Cortex of kidney (tissue), 1 donor: ENCODE measurements at places on chromosomes 6 and 20.

DNA sequence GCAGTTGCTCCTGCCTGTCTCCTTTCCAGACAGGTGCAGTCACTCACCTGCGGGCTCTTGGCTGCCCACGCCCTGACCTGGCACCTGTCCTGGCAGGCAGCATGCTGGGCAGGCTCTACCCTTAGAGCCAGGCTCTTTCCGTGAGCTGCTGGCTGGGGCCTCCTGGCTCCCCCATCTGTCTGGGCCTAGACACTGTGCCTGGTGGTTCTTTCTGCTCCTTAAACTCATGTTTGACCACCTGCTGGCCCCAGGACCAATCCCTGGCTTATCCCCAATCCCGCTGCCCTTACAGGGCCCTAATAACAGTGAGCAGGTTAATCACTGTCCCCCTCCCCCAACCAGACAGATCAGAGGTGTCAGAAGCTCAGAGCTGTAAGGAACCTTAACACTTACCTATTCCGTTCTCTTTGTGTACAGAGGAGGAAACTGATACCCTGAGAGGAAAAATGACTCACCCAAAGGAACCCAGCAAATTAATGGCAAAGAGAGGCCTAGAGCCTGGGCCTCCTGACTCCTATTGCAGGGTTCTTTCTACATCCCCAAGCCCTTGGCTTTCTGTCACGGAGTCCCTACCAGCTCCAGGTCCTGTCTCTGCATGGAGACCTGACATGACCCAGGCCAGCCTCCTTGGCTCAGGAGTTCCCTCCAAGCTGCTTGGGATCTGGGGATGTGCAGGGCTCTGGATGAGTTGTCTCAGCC lies 54.7 kb downstream of the RAB44 start:
- DNase-seq: no peak

DNA sequence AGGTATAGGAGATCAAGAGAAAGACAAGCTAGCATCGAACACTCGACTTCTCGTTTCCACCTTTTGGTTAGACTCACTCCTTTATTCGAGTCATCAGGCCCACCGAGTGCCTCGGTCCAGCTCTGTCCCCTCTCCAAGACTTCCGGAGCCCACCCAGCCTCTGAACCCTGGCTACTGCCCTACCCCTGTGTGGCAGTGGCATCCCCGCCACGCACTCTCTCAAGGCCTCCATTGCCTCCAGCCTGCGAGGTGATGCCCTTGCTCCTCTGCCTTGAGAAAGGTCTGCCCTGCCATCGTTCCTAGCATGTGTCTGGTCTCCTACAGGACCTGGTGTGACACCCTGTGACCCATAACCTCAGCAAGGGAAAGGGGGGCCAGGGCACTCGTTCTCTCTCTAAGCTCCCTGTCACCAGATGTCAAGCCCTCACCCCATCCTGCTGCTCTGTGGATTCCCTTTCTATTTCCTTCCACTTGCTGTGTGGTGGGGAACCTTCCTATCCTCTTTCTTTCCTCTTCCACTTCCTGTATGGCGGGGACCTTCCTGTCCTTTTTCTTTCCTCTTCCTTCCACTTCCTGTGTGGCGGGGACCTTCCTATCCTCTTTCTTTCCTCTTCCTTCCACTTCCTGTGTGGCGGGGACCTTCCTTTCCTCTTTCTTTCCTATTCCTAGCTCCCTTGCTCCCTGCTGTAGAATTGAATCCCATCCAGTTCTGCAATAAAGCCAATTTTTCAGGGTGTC lies 44.7 kb upstream of the QKI start:
- no peak for DNase-seq

DNA sequence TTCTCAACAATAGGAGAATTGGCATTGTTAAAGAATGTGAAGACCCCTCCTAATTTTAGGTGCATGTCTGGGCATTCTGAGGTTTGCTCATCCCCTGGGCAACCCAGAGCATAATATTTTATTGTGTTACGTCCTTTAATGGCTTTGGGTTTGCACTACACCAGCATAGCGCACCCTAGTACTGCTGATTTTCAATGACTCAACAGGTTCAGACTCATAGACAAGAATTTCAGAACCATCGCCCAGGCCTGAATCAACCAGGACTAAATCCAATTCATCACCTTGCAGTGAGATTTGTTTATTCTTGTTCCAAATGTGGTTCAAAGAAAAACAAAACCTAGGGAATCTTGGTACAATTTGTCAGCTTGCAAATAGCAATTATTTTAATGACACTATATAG lies 137.8 kb upstream of the PHACTR1 start:
- no peak for DNase-seq

GRCh38 chr6:42251500-42251899 lies 33.8 kb upstream of the MRPS10 start:
- DNase-seq: no peak

- no peak for DNase-seq
Measured at GRCh38 chr20:20251836-20252235, 116.1 kb upstream of the INSM1 start.

- DNase-seq: no peak
Measured at GRCh38 chr20:38962928-38963401, 821 bp downstream of the DHX35 start.

- no peak for DNase-seq
Measured at GRCh38 chr20:2237059-2237458, 58.7 kb upstream of the TGM3 start.

GRCh38 chr6:110528930-110529325 lies 52.5 kb upstream of the SLC22A16 start:
- DNase-seq: no peak
